Neural crest cell (in vitro differentiated cells): ENCODE measurements at places on chromosomes 2 and 18.

- DNase-seq = no peak
Measured at GRCh38 chr2:152541712-152542111, 175.5 kb downstream of the PRPF40A start.

DNA sequence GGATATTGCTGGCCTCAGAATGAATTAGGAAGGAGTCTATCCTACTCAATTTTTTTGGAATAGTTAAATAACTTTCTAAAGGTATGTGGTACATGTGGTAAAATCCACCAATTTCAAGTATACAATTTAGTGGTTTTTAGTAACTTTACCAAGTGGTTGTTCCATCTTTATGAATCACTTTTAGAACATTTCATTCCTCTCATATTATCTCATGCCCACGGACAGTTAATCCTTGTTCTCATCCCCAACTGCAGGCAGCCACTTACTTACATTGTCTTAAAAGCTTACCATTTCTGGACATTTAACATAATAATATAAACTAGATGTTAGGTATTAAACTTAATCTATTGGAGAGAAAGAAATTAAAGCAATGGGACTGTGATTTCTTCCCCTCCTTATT is 146.3 kb upstream of the ZC3H15 start:
- DNase-seq = no peak

GRCh38 chr2:160876765-160877164 is 283.5 kb upstream of the TANK start:
- no peak for DNase-seq

- no peak for DNase-seq
Measured at GRCh38 chr2:24559473-24560113, 68.5 kb downstream of the NCOA1 start.

DNA sequence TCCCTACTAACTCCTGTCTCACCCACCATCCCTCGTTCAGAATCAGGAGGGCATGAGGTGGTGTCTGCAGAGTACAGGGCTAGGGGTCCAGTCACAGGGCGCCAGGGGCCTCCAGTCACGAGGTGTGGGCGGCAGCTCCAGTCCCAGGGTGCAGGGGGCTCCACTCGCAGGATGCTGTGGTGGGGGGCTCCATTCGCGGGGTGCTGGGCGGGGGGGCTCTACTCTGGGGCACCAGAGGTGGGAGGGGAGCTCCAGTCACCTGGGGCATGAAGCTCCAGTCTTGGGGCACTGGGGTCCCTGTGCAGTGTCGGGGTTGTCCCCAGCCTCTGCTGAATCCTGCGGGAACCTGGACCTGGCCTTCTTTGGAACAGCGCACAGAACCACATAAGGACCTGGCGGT is 66.0 kb downstream of the EIPR1 start:
- no peak for DNase-seq

- DNase-seq = peak; percentile 92
Measured at GRCh38 chr18:3247240-3248061, at the start of gene MYL12A. Gene MYL12A (plus strand): TSS chr18:3247801. CDS start chr18:3253248, 5,447 bp downstream.

GRCh38 chr2:65353046-65353445 is 79.4 kb downstream of the SPRED2 start:
- no peak for DNase-seq

DNA sequence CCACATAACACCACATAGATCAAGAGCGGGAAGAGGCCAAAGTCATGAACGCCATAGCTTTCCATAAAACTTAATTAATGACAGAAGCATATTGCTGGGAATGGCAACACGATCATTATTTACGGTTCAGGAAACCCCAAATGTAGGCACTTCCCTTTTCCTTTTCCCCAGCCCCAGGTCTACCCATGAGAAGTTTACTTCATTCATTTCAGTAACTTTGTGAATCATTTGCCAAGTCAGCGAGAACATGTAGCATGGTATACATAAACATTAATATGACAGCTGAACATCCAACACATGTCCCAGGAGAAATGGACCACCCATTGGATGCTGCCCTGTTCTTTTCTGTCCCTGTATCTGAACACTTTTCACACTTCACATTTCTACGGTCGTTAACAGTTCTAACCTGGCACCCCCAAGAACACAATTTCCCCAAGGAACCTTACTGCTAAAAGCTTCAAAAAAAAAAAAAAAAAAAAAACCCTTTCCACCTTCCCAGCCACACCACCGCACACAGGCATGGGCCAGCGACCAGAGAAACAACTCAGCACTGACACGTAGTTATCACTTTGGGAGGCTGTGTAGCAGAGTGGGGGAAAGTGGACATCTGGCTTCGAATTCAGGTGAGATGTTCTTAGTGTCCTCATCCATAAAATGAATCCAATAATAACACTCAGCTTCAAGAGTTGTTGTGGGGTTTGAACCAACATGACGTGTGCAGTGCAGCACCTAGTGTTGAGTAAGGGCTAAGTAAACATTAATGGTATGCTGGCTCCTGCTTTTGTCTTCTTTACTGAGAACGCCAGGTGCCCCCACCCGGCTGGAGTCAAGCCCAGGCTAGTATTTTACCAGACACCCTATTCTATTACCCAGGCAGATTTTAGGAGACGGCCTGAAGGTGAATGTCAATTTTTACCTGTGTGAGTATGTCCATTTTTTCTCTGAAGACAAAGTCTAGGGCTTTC is 371.5 kb downstream of the LNPK start:
- no peak for DNase-seq

DNA sequence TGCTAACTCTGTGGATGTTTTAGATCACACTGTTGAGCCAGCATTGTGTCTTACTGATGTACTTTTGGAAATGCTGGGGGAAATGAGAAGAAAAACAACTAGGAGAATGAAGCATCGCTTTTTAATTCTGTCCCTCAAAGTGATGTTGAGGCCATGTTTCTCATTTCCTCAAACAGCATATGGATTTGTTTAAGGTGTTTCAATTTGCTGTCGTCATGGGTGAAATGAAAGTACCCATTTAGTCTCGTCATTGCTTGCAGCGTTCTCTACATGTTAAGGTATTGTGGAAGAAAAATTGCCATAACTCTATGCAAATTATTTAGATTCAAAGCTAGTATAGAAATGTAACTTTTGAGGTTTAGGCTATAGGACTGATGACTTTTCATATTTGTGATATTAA is 151.3 kb downstream of the KCTD1 start:
- no peak for DNase-seq

DNA sequence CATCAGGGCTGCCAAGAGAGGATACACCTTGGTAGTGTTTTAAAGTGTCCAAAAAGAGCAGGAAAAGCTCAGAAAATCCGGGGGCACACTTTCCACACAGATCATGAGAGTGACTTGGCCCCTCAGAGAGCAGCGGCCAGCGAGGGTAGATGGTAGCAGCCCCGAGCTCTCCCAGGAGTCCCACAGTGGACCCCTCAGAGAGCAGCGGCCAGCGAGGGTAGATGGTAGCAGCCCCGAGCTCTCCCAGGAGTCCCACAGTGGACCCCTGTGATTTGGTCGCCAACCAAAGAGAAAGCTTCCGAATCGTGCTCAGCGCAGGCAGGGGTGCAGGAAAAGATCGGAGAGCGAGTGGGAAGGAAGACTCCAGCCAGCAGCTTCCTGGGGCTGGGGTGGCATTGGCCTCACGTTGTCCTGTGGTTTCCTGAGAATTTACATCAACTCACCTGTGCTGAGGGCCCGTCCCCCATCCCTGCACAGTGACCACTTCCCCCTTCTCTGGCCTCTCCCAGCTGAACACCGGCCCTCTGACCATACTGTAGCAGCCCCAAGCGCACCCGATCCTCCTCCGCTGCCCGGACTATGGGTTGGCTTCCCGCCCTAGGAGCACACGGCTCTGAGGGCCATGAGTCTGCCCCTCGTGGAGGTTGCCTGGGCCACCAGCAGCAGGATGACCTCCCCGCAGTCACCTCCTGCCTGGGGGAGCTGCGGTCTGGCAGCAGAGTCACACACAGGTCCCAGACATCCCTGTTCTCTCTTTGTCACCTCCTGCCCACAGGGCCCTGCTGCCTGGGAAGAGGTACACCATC is 33.7 kb downstream of the MTERF4 start:
- no peak for DNase-seq

DNA sequence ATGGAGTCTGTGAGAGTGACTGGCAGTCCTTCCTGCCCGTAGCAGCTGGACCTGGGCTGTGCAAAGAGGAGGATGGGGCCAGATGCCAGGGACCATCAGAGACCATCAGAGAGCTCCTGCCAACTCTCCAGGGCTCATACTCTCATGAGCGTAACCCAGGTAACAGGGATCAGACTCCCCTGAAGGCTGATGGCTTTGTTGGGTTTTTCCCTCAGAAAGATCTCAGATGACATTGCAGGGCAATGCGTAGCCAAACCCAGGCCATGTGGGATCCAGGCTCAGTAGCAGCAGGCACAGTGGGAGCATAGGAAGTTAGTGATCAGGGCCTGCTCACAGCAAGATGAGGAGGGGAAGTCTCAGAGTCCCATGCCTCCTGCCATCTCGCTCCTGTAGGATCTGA is 218.0 kb downstream of the LOXHD1 start:
- no peak for DNase-seq

- DNase-seq = no peak
Measured at GRCh38 chr18:47412924-47413323, 161.5 kb upstream of the SKOR2 start.

- DNase-seq = peak; percentile 12
Measured at GRCh38 chr2:88003074-88003755, 13.1 kb downstream of the RNU2-63P start.

- DNase-seq = no peak
Measured at GRCh38 chr2:227848146-227848545, 23.3 kb upstream of the DAW1 start.

DNA sequence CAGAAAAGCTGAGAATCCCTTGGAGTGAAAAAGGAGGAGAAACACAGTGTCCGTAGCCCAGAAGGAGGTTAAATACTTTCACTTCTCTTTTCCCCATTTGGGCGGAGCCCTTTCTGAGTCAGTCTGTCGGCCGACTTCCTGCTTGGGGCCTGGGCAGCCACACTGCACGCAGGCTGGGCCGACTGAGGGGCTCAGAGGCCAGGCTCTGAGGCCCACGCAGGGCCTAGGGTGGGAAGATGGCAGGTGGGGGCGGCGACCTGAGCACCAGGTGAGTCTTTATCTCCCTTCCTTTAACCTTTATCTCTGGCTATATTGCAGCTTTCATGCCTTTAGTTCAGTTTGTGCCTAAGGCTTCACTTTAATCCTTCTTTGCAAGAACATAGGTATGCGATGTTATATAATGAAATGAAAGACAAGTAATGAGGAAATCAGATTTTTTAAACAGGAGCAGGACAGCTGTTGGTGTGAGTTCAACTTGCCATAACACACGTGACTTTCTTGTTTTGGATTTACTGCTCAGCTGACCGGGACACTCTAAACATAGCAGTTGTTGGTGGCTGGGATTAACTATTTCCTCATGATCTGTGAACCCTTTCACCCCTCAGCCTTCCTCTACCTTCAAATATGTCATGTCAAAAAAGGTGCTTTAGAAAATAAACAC is at the start of gene SP100:
SP100 (plus strand) TSS at position 141 of the 661 bp plus-strand sequence; CDS start at position 237, 96 bp downstream.
- no peak for DNase-seq

DNA sequence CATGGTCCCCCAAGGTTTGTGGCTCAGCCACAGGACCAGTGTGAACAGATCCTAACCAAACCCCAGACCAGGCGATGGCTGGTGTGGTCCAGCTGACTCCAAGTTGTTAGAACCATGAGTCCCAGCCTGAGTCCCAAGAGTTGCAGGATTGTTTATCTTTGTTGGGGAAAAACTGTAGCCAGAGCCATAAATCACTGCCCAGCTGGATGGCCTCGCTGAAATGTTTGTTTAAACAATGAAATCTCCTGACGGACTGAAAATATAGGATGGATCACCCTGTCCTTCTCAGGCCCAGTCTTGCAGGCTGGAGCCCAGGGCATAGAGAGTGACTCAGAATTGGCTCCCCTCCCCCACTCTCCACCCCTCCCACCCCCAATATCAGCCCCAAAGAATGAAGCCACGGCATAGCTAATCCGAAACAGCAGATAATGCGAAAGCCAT is 36.4 kb downstream of the PKDCC start:
- DNase-seq = no peak

- DNase-seq = no peak
Measured at GRCh38 chr18:36697905-36698304, 130.9 kb downstream of the TPGS2 start.

- DNase-seq = no peak
Measured at GRCh38 chr2:217195658-217196446, 336.0 kb upstream of the TNP1 start.

DNA sequence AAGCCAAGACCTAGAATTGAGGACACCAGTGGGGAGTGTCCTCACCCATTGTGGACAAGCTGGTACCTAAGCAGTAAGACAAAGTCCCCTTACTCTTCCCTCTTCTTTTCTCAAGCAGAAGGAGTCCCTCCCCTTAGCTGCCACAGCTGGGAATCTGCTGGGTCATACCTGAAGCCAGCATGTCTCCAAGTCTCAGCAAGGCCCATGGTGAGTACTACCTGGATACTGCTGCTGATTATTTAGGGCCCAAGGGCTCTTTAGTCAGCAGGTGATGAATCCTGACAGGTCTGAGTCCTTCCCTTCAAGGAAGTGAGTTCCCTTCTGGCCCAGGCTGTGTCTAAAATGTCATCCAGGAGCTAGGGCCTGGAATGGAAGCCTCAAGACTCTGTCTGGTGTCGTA is 198.6 kb upstream of the STK17B start:
- no peak for DNase-seq

DNA sequence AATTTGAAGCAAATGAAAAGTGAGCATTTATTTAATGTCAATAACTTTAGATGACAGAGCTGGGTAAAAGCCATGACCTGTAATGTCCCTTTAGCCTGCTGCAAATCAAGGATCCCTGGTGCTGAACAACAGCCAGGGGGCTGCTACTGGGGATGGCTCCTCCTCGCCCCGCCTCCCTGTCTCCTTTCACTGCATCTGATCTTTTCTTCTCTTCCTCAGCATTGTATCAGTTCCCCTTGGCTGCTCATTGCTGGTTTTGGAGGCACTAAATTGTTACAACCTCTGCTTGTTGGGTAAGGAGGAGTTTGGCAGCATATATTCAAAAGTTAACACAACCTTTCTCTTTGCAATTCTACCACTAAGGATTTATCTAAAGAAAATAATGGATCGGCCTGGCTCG is 236.3 kb upstream of the ID2 start:
- no peak for DNase-seq

DNA sequence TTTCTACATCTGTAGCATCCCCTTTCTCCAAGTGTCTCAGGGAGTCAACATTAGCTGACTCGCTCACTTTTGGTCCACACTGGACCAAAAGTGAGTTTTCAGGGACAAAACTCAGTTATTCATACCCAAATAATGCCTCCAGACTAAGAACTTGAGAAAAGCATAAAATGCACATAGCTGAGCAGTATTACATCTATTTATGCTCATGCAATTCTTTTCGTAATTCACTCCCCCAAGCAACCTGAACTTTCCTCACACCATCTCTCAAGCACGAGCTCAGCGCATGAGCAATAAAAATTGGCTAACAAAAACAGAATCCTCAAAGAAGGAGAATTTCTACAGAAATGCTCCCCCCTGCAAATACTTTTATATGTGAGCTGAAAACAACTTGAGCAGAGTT is 17.0 kb downstream of the SFT2D3 start:
- DNase-seq = no peak

DNA sequence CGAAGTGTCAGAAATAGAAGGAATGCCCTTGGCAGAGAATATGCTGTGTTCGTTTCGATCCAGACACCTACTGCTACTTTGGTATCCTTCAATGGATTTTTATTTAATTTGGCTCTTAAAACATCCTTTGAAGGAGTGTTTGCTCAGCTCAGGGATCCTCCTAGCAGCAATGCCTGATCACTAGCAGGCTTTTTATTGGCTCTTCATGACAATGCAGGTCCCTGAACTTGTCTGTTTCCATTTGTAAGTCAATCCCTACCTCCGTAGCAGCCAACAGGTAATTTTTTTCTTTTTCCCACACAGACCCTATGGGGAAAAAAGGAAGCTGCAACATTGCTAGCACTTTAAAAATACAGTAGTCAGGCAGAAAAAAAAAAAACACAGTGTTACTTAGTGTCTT is 366.2 kb upstream of the LRRTM1 start:
- no peak for DNase-seq

GRCh38 chr2:43051338-43051737 is 175.1 kb downstream of the ZFP36L2 start:
- DNase-seq = no peak
